M059J (cell line): ENCODE measurements at places on chromosomes 12 and 14. TPM values are rescaled to one million over a fixed set of nuclear protein-coding genes. Genes with fewer than 3 reads are reported as not detected.

Gene RGS6
- total RNA-seq, result not detected in 2 replicates

Gene TCL1B
- not detected in 2 replicates for total RNA-seq

Gene CISTR
- total RNA-seq, result not detected in 2 replicates

Gene SSPN
- total RNA-seq, result 2.5 and 4.1 TPM in 2 replicates

Gene CAPRIN2
- total RNA-seq, result 11.5 and 22.2 TPM in 2 replicates

Gene GPR68
- 0.71 and 1.6 TPM in 2 replicates for total RNA-seq

Gene SMIM41
- not detected in 2 replicates for total RNA-seq

Gene MYF6
- not detected in 2 replicates for total RNA-seq

Gene AKAP6
- 27.4 and 40.6 TPM in 2 replicates for total RNA-seq

DNA sequence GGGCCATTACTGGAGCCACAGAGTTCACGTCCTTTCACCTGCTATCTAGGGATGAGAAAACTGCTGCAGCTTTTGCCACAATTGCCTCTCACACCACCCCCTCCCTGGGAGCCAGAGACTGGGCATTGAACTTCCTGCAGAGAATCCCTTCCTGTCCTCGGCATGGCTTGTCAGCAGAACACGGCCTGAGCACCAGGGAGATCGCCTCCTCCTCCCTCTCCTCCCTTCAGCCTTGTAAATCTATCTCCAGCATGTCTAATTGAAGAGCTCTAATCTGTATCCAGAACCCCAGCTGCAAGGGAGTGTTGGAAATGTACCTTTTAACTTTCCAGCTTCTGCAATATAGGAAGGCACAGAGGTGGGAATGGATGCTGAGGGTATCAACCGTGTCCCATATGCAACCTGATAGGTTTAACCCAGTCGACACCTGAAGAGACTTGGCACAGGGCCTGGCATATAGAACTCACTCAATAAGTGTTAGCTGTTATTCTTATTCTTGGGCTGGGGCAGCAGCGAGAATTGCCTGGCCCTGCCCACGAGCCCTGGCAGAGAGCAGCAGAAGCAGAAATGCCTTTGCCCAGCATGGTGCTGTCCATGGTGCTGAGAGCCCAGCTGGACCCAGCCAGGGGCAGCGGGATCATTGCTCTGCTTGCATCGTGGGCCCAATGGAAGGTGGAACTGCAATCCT, 26.8 kb downstream of the TMEM63C start:
- DNase-seq, result peak; percentile 53

DNA sequence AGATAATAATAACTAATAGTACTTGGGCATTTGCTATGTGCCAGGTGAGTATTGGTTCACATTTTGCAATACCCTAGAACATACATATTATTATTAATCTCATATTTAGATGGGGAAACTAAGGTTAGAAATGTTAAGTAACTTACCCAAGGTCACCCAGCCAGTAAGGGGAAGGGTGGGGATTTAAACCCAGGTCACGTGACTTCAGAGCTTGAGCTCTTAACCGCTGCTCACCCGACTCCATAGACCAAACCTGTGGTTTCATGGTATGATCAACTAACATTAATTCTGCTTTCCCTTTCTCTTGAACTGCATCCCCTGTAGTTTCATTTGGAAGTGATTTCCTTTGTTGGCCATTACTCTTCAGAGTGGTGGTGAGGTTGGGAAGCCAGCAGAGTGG, 242.3 kb downstream of the NRXN3 start:
- DNase-seq, result no peak

GRCh38 chr12:28948685-28949084, 200.4 kb upstream of the FAR2 start:
- no peak for DNase-seq

GRCh38 chr14:99686557-99687283, 2.6 kb downstream of the CYP46A1 start:
- DNase-seq, result no peak

DNA sequence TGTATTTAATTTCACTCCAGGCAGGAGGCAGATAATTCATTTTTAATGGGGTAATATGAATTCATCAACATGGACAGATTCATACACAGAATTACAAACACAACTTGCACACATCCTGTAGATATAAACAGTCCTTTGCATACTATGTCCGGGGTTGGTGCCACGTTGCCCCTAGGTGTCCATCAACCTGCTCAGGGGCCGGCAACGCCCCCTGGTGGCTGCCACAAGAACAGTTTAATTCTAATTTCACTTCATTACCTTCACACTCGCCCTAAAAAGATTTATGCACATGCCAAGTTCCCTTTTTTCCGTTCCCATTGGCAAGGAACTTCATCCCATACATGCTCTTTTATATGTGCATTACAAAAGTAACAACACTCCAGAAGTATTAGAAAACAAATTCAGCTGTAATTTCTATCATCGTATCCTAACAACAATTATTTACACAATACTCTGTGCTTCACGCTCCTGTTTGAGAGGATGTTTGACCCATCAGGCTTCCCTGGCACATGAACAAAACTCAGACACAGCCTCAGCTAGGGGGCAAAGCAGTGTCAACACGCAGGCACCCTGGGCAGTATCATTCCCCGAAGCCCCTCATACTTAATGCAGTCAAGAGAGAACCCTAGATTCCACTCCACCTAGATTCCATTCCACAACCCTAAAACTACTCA, 15.5 kb downstream of the MANSC1 start:
- DNase-seq, result peak; percentile 60

DNA sequence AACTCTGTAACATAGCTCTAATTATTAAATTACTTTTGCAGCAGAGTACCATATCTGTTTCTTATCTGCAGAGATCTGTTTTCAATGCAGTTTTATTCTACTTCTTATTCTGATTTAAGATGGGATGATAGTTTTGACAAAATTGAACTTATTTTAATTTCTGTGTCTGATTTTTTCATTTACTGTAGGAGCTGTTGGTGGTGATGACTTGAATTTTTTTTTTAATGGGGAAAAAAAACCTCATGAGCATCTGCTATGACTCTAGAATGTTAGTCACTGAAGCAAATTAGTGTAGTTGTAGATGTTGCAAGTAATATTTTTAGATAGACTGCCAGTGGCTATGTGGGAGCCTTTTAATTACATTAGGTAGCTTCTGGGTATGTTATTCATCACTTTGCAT, 23.4 kb downstream of the DNM1L start:
- peak; percentile 3 for DNase-seq

- DNase-seq, result peak; percentile 47
Measured at GRCh38 chr14:64806862-64807495, 72.7 kb downstream of the SPTB start.

- DNase-seq, result peak; percentile 98
Measured at GRCh38 chr12:28130625-28131598, 59.3 kb upstream of the CCDC91 start.

GRCh38 chr12:122849352-122850047, 14.2 kb downstream of the HIP1R start:
- no peak for DNase-seq

GRCh38 chr12:20150835-20151422, 217.4 kb upstream of the PDE3A start:
- peak; percentile 80 for DNase-seq

- DNase-seq, result no peak
Measured at GRCh38 chr12:119419381-119419780, 84.9 kb downstream of the CCDC60 start.

- DNase-seq, result no peak
Measured at GRCh38 chr14:68673464-68673863, 119.4 kb downstream of the ZFP36L1 start.

DNA sequence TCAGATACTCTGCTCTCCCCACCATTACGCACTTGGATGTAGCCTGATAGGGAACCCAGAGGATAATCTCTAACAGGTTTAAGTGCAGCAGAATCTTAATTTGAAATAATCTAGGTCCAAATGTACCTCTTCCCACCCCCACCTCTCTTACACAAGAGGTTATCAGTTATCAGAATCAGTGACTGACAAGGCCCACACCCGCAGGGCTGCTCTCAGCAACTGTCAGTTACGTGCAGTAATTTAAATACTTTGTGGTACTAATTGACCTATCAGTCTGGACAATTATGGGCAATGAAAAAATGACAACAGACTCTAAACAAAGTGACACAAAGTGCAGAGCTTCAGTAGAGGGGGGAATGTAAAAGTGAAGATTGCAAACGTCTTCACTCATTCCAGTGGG, 74.0 kb downstream of the CLIP1 start:
- no peak for DNase-seq

DNA sequence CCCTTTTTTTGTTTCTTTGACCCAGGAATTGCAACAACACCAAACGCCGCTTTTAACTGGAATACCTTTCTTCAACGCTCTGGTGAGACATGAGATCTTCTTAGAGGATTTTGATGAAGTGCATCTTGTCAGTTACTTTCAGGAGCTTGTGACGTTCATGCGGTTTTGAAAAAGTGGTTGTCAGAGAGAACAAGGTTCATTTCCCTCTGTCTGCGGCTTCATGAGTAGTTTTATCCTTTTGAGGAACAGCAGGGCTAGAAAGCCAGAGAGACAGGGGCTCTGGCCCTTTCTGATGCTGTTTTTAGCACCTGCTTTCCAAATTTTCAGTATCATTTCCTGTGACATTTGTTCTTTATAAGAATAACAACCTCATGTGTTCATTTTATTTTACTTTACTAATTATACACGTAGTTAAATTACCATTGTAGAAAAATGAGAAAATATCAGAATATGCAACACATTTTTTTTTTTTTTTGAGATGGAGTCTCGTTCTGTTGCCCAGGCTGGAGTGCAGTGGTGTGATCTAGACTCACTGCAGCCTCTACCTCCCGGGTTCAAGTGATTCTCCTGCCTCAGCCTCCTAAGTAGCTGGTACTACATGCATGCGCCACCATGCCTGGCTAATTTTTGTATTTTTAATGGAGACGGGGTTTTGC, 61.8 kb downstream of the GLT1D1 start:
- DNase-seq, result no peak

DNA sequence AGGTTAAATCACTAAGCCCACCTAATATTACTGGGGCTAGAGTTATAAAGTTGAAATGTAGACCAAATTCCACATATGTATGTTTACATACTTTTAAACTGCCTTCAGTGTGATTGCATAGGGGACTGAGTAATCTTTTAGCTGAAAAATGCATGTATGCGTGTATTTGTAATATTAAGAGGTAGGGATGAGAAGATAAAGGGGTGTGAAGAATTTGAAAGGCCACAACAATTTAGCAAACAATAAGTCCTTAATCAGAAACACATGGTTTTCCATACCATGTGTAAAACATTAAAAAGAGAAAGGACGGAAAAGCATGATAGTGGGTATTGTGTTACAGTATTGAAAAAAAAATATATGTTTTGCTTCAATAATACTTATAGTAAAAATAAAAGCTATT, 919.9 kb upstream of the FLRT2 start:
- no peak for DNase-seq

GRCh38 chr12:124796303-124796960, 67.2 kb downstream of the SCARB1 start:
- no peak for DNase-seq

DNA sequence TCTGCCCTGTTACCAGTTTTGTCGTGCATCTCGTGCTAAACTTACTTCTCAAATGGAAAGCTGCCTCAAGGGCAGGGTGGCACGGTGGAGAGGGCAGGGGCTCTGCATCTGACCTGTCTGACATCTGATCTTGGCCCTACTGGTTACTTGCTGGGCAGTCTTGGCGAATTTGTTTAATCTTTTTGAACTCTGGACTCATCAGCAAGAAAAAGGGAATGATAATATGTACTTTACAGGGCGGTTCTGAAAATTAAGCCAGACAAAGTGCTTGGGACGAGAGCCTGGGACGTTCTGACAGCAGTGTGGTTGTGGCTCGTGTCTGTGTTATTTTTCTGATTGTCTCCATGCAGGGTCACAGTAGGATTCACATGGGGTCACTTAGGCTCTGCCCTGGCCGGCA, 659.3 kb downstream of the VRK1 start:
- no peak for DNase-seq

GRCh38 chr12:99343960-99344359, 303.6 kb upstream of the GARIN6 start:
- no peak for DNase-seq

GRCh38 chr14:70655110-70655826, 13.6 kb downstream of the TTC9 start:
- no peak for DNase-seq

DNA sequence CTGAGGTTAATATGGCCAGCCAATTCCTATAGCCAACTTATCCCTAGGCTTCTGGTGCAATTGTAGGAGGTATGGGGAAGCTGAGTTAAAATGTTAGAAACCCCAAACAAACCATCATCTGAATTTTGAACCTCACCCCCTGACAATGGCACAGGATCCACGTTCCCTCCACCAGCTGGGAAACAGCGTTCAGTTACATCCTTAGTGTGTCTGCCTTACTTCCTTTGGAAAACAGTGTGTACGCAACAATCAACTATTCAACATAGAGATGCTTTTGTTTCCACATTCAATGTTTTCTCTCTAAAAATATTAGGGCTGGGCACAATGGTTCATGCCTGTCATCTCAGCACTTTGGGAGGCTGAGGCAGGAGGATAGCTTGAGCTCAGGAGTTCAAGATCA, 203.4 kb downstream of the TTC7B start:
- no peak for DNase-seq

GRCh38 chr14:64675312-64675711, 28.9 kb upstream of the PLEKHG3 start:
- no peak for DNase-seq

- DNase-seq, result no peak
Measured at GRCh38 chr14:50928002-50928635, 16.2 kb downstream of the PYGL start.

GRCh38 chr14:66081594-66082376, 404.4 kb upstream of the CCDC196 start:
- DNase-seq, result no peak

DNA sequence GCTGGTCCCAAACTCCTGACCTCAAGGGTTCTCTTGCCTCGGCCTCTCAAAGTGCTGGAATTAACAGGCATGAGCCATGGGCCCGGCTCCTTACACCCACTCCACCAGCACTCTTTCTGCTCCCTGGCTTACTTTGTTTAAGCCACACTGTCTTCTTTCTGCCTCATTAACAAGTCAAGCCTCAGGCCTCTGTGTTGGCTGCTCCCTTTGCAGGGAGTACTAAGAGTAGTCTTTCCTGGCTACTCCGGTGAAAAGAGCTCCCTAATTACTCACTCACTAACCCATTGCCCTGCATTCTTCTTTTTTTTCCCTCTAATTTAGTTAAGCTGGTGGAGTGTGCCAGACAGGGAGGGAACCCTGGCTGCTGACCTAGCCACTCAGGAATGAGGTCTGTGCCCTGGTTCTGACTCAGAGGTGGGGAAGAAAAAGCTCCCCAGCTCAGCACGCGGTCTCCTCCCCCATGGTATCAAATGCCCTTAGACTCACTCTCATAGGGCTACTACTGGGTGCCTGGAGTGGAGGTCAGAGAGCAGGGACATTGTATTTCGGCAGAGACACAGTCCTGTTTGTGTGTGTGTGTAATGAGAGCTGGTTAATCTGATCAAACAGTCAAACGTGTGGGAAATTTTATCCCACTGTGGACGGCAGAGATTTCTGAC, 19.8 kb downstream of the GALNT6 start:
- DNase-seq, result peak; percentile 98

GRCh38 chr12:148676-149416, 65.1 kb downstream of the SLC6A12 start:
- DNase-seq, result no peak
